ENCODE measurements at places on chromosomes 2 and 18.
A peak's percentile ranks its signal among the peaks of the same experiment; 100 is the strongest.

- DNase-seq: no peak
Measured at GRCh38 chr2:123908522-123908921, 116.6 kb upstream of the CNTNAP5 start.

DNA sequence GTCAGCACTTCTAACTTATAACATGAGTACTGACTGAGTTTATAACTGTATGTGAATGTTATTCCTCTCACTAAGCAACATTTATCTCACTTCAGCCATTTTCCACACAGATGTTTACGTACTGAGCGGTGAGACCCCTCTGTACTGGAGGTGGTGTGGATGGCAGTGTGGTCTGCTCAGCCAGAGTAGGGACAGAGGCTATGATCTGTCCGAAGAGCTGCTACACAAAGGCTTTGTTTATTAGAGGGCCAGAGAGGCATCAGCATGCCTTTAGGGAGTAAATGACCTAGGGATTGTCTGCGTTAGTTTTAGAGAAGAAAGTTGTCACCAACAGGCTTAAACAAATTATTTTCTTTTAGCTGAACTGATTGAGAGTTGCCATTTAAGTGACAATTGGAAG is 23.2 kb upstream of the TACR1 start:
- no peak for DNase-seq

GRCh38 chr2:226045080-226045479 is 645.6 kb downstream of the NYAP2 start:
- DNase-seq: no peak

GRCh38 chr2:213238753-213239495 is 45.3 kb upstream of the SPAG16 start:
- DNase-seq: peak; percentile 80

GRCh38 chr2:208042041-208042440 is 16.7 kb upstream of the PLEKHM3 start:
- DNase-seq: no peak

DNA sequence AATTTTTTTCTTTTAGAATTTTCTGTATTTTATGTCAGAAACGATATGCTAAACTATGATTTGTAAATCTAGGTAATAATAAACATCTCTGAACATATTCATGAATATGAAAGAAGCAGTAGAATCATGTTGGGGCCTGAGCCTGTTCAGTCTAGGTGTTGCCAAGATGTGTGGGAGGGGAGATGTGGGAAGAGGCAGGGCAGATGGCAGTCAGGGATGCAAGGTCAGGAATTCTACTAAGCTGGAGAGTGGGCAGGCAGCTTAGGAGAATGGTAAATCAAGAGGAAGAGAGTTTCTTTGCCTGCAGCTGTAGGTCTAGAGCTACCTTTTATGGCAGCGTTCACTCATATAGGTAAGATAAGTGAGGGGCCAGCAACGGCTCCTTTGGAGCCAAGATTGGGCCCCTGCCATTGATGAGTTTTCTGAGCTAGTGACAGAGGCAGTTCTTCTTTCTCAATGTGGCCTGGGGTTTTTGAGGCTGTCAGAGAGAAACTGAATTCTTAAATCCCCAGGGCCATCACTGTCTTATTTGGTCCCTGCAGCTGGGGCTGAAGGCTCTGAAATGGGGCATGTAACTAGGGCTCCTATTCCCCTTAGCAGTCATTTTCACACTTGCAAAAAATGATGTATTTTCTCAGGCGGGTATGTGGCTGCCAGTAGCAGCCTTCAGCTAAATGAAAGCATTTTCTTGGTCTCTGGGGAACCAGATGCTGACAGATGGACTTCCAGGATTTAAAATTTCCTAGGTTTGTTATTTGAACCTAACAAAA is 232.8 kb downstream of the PIK3C3 start:
- peak; percentile 17 for DNase-seq

- DNase-seq: no peak
Measured at GRCh38 chr2:210961249-210961648, 404.9 kb downstream of the CPS1 start.

DNA sequence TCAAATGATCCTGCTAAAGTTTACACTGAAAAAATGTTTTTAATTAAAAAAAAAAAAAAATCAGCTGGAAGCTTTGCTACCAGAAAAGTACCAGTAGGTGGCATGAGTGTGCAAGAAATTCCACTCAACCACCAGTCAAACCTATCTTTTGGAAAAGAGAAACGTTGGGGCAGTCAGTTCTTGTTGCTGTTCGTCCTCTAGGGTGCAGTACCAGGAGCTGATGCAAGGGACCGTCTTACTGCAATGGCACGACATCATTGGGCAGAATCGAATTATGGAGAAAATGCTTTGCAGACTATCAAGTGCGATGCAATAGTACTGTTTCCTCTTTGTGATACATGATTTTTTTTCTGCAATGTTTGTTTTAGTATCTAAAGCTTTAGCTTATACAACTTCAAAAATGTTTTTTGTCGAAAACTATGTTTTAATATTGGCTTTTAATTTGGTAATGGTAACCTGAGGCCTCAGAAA is 18.3 kb downstream of the YPEL5 start:
- DNase-seq: peak; percentile 90

DNA sequence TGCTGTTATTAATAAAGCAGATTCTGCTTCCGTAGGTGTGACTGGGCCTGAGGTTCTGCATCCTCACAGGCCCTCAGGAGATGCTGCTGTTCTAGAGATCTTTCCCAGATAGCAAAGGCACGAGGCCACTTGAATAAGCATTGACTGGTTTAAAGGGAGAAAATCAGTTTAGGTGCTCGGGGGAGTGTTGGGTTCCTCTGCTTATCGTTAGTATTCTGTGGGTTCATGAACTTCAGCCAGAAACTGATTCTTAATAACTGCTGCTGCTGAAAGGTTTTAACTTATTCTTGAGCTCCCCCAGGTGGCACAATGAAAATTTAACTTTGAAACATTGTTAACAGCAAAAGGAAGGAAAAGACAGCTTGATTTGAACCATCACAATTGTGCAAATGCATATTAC is 56.9 kb downstream of the ITGA6 start:
- DNase-seq: no peak

GRCh38 chr2:127404466-127405254 is 13.6 kb upstream of the PROC start:
- no peak for DNase-seq

DNA sequence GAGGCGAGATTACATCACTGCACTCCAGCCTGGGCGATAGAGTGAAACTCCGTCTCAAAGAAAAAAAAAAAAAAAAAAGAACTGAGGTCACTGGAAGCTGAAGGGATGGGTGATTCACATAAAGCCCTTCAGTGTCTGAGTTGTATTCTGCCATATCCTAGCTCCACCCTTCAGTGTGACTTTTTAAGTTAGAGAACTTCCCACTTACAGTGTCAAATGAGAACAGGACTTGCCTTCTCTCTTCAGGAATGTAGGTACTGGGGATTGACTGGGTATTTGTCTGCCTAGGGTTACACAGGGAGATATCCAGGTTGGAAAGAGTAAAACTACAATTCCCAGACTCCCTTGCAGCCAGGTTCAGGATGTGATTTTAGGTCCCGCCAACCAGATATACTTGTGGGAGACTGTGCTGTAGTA is 37.9 kb downstream of the EHD3 start:
- DNase-seq: no peak

DNA sequence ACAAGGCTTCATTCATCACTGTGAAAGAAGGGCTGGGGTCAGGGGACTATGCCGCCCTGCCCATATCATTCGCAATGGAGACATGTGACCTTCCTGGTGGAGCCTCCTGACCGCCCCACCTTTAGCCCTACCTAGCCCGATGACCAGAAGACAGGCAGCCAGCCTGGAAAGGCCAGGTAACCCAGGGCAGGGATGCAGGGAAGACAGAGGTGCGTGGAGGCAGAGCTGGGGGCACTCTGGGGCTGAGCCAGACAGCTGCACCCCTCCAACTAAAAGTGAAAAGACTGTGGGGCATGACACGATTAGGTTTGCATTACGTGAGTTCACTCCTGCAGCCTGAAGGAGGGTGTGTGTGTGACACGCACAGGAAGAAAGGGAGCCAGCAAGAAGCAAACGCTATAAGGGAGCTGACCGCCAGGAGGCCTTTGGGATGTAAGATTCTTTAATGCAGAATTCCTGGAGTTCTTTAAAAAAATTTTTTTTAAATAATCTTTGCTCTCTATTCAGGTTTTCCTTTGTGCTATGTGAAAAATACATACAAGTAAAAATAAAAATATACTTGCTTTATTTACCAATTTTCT is 3.7 kb upstream of the HES6 start:
- no peak for DNase-seq

GRCh38 chr2:157839822-157840221 is 36.3 kb downstream of the ACVR1 start:
- no peak for DNase-seq

DNA sequence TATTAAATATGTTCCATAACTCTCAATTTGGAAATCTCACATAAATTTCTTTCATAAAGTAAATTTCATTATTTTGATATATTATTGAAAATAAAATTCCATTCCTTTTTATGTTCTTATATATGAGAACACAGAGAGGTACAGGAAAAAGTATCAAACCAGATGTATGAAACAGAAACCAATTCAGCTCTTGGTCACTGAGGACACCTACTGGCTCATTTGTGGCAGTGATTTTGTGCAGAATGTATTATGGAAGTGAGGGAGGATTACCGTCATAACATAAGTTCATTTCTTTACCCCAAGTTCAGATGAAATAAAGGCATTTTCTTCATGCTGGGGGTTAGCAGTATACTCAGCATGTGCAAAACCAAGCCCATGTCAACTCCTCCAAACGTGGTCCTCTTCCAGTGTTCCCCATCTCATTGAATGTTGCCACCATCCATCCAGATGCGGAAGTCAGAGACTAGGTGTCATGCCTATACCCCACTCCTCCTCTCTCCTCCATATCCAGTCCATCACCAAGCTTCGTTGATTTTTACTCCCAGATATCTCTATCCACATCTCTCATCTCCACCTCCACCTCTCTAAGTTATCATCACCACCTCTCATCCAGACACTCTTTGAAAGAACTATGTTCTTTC is 41.7 kb upstream of the MALL start:
- peak; percentile 80 for DNase-seq
